ENCODE measurements at places on chromosomes 7 and 10. TPM values are rescaled to one million over a fixed set of nuclear protein-coding genes. Genes with fewer than 3 reads are reported as not detected.

DNA sequence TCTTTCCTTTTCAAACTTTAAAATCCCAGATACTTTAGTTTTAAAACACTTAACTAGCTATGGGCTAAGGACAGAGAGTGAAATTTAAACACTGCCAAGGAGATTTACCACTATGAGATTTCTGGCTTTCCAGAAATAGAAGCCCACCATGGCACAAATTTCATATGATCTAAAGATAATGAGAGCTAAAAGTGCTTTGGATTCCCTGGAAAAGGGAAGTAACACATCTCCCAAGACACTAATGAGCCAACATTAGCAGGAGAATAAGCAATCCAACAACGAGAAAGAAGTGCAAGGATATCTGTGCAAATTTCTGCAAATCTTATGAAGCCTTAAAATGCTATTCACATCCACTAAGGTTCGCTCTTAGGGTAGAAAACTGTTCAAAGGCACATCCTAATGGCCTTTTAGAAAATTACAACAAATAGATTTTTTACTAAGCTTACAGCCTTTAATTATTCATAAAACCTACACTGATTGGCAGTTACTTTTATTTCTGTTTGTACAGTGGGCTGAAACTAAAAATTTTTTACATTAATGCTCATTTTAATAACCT lies 100.3 kb downstream of the RAPGEF5 start:
- H3K27me3 ChIP-seq: peaks cover 4% of the 10 kb centered on the region
- H3K36me3 ChIP-seq: no peaks in the 10 kb centered on the region
- H3K27ac ChIP-seq: no peak overlapping the region
- no peak for DNase-seq
- H3K4me1 ChIP-seq: no peaks in the 10 kb centered on the region

- no peaks in the 10 kb centered on the region for H3K27me3 ChIP-seq
- peaks cover 24% of the 10 kb centered on the region for H3K36me3 ChIP-seq
- H3K4me3 ChIP-seq: no peak overlapping the region
- H3K27ac ChIP-seq: no peak overlapping the region
- peaks cover 6% of the 10 kb centered on the region for H3K4me1 ChIP-seq
- no peak for DNase-seq
These were observed 22.9 kb downstream of the SRPK2 start for GRCh38 chr7:105365541-105366534.

DNA sequence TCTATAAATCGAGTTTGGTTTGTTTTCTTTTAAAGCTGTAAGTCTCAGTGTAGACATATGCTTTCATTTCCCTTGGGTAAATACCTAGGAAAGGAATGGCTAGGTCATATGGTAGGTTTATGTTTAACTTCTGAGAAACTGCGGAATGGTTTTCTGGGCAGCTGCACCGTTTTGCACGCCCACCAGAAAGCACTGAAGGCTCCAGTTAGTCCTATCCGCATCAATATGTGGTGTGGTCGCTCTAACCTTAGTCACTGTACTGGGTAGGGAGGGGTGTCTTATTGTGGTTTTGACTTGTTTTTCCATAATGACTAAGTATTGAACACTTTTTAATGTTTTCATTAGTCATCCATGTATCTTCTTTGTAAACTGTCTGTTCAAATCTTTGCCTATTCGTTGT lies 279.5 kb upstream of the AKR1E2 start:
- peaks cover 29% of the 10 kb centered on the region for H3K27me3 ChIP-seq
- H3K4me3 ChIP-seq: no peak overlapping the region
- peak; percentile 26 for DNase-seq
- H3K27ac ChIP-seq: no peak overlapping the region
- H3K36me3 ChIP-seq: no peaks in the 10 kb centered on the region

Gene STAG3
- 16.5 TPM for total RNA-seq

Gene CHCHD1
- 35.3 TPM for total RNA-seq

Gene HTR5A
- total RNA-seq: not detected
